Kidney glomerular epithelial cell (primary cell): ENCODE measurements at places on chromosomes 12 and 14.

DNA sequence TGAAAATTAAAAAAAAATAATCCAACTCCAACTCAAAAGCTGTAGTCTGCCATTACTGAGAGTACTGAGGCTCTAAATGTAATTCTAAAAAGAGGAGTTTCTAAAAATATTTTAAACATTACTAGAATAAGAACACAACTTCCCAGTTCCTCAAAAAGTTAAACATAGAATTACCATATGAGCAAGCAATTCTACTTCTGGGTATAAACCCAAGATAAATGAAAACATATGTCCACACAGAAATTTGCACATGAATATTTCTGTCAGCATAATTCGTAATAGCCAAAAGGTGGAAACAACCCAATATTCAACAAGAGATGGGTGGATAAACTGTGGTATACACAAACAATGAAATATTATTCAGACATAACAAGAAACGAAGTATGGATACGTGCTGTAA is 15.0 kb upstream of the NR2C1 start:
- DNase-seq = no peak

- DNase-seq = no peak
Observed at GRCh38 chr12:112164011-112164660, 38.8 kb downstream of the TRAFD1 start.

DNA sequence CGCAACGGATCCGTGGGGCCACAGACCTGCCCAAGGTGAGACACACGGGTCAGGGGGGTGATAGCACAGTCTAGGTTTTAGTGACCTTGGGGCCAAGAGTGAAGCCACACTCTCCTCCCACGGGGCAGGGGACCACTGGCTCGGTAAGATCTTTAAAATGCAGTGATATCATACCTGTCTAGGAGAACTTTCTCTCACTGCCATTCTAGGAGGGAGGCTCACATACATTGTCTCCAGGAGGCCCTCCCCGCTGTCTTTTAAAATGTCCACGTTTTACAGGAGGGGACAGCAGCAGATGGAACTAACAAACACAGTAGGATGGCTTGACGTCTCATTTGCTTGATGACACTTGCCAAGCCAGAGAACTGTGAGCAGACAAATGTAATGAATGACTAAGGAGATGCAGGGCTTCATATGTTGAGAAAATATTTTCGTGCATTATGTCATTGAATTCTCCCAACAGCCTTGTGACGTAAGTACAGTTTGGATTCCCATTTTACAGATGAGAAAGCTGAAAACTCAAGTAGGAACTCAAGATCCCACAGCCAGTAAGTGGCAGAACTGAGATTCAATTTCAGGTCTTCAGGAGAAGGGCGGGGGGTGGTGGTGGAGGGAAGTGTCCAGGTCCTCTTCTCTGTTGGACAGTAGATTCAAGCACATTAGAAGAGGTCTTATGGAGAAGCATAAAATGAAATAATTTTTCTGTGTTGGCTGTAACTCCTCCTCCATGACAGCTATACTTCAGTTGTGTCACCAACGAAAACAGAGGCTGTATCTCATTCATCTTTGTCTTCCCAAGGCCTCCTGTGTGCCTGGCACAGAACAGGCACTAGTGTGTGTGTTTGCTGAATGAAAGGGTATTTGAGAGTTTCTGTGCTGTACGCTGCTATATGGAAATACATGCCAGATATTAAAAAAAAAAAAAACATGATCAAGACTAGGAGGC is 2.1 kb downstream of the VASH1 start:
- DNase-seq = no peak

GRCh38 chr14:73665130-73665529 is 20.3 kb downstream of the DNAL1 start:
- no peak for DNase-seq

DNA sequence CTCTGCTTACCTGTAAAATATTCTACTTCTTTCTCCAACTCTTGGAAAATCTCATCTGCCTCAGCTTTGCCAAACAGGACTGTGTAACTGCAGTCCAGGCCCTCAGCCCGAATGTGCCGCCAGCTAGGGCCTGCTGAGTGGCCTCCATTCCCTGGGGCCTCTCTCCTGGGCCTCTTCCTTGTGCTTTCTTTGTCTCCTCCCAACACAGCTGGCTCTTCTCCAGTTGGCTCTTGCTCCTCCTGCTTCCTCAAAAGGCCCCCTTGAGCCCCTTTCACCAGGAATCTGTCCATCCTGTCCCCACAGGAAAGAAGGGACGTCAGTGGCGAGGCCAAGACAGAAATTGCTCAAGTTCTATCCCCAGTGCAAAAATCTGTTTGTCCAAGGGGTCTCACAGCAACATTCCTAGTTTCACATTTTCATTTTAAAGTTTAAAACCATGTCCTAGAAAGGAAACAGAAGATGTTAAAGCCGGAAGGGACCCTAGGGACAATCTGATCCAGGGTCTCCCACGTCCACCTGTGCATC is 713 bp downstream of the ALKBH2 start:
- no peak for DNase-seq
